HFFc6 (cell line): ENCODE measurements at places on chromosomes 16 and 17.

DNA sequence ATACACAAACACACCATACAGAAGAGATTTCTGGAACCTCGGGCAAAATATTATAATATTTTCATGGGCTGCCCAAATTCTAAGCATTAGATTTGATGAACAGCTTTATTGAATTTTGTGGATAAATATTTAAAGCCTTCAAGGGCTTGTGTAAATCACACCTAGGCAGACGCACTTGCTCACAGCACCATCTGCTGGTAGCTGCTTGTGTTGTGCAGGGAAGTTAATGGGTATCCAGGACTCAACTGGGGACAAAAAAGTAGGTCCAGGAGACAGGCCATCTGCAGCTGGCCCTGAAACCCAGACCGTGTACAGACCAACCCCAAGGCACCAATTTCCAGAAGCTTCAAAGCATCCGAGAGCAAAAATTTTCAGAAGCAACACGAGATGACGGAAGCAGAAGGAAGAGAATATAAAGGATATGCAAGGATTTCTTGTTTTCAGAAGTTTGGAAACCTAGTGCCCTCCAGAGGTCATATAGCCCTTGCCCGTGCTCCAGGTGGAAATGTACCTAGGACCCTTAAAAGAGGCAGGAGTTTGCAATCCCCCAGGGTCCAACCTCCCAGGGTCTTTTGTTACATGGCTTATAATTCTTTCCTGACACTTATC is 140.0 kb downstream of the CHD9NB start:
- DNase-seq, result peak; percentile 16

DNA sequence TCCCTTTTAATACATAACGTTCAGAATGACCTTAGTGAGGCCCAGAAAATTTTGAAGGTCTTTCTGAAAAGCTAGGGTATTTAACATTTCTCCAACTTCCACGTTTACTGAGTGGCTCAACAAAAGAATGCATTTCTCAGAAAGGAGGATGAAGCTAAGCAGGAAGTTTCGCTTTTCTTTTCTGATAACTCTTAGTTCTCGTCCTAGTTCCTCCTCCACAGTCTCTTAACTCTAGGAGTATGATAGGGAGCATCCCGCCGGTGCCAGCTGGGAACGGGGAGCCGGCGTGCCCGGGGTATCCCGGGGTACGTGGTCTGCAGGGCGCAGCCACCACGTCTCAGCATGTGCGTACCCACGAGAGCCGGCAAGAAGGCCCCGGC is 363 bp downstream of the KARS1 start:
- no peak for DNase-seq

GRCh38 chr16:53546988-53547391 is 44.0 kb upstream of the AKTIP start:
- DNase-seq, result no peak

DNA sequence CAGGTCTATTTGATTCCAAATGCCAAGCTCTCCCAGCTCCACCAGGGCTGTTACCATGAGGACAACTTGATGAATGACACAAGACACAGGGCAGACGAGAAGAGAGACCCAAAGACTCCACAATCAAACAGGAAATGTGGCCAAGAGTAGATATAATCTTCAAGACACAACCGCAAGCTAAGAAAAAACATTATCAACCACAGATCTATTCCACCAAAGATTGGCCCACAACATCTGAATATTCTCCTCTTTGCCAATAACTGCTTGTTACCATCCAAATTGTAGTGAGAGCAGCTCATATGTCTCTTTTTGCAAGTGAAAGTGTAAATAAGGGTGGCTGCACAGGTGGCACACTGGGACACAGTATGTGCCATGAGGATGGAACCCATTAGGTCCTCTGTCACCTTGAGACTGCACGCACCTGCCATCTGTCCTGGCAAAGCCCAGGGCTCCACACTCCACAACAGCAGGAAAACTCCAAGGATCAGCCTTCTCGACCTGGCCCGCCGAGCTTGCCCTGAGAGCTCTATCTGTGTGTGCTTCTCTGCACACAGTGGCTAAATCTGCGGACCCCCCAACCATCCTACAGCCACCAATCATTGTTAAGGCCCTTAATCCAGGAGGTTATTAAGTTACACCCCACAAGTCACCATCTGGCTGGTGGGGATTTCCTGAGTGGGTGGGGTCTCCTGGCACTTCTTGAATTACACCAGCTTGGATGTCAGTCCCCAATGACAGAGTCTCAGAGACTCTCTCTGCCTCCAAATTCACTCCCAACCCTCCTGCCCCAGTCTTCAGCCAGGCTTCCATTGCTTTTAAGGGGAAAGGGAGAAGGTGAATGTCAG is 50.5 kb downstream of the DYNLRB2 start:
- no peak for DNase-seq

- no peak for DNase-seq
Observed at GRCh38 chr16:78842950-78843349, 743.5 kb downstream of the WWOX start.

- DNase-seq, result no peak
Observed at GRCh38 chr16:9622268-9622667, 530.8 kb downstream of the HAPSTR1 start.

DNA sequence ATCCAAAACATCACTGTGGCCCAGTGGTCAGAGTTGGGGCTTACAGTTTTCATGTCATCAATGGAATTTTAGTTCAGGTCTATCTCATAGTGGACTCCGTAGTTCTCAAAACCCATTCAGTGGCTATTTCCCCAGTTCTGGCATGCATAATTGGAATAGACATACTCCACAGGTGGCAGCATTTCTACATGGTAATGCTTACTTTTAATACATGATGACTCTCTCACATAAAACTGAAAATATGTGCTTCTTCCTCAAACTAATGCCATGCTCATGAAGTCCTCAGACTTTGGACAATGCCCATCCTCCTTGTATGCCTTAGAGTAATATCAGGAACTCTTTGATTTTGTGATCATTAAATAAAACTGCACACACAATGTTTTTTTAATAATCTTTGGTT is 857.4 kb upstream of the GOT2 start:
- peak; percentile 48 for DNase-seq

GRCh38 chr17:6348891-6349290 is 86.0 kb downstream of the AIPL1 start:
- DNase-seq, result no peak

GRCh38 chr17:80259457-80260068 is 1.1 kb upstream of the RNF213 start:
- peak; percentile 17 for DNase-seq

- DNase-seq, result no peak
Observed at GRCh38 chr16:86491640-86492023, 18.7 kb upstream of the FOXF1 start.

DNA sequence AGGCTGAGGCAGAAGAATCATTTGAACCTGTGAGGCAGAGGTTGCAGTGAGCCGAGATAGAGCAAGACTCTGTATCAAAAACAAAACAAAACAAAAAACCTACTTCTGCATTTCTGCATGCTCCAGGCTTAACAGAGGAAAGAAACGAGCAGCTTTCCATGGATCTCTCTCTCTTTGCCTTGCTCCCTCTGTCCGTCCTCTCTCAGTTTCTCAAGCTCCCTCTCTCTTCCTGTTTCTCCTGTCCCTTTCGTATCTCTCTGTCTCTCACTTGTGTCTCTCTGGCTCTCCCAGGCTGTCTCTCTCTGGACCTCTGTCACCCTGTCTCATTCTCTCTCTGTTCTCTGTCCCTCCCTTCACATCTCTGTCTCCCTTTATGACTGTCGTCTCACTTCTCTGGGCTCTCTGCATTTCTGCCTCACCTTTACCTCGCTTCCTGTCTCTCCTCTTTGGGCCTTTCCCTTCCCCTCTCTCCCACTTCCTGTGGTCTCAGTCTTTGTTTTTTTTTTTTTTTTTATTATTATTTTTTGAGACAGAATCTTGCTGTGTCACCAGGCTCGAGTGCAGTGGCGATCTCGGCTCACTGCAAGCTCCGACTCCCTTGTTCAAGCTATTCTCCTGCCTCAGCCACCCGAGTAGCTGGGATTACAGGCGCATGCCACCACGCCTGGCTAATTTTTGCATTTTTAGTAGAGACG is 4.1 kb upstream of the PITPNA start:
- DNase-seq, result no peak

DNA sequence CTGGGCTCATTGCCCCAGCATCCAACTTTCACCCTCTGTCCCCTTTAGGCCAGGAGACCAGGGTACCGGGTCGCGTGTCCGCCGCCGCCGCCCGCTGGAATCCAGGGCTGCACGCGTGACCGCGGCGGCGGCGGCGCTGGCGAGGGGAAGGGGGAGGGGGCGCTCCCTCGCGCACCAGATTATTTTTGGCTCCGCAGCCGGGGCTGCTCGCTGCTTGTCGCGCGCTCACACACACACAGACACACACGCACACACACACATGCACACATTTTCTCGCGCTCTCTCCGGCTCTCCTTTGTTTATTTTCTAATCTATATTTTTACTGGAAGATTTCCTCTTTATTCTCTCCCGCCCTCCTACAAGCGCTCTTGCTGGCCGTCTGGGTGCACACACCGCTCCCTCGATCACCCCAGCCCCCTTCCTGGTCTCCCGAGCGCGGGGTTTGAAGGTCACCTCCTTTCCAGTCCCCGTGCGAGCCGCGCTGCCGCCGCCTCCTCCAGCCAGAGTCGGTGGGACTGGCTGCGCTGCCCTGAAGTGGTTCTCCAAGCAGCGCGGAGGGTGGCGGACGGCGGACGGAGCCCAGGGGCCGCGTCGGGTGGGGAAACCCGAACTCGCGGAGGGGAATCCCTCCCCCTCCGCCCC is 921.4 kb upstream of the EEF2KMT start:
- no peak for DNase-seq

GRCh38 chr16:101586-101985 is 23.6 kb downstream of the MPG start:
- no peak for DNase-seq

GRCh38 chr16:78689028-78689427 is 589.6 kb downstream of the WWOX start:
- no peak for DNase-seq
